ENCODE measurements at places on chromosomes 7 and 10.

- DNase-seq = no peak
Observed at GRCh38 chr10:72328829-72329204, 25.9 kb downstream of the DNAJB12 start.

DNA sequence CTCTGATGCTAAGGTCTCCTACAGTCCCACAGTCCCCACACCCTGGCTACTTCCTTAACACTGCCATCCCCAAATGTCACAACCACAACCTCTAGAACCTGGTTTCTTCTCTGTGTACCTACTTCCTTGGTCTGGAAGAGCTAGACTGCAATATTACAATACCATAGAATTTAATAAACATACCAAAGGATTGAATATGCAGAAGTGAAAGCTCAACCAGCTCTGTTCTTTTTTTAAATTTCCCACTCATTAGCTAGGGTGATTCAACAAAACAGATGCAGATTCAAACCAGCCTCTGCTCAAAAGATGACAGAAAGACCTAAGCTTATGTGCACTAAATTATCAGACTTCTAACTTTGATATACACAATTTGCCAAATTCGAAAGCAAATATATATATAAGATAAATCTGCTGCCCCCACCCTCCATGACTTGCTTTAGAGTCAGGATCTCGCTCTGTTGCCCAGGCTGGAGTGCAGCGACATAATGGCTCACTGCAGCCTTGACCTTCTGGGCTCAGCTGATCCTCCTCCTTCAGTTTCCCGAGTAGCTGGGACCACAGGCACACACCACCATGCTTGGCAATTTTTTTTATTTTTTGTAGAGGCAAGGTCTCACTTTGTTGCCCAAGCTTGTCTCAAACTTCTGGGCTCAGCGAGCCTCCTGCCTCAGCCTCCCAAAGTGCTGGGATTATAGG, 212.6 kb downstream of the CHCHD3 start:
- no peak for DNase-seq

GRCh38 chr10:132397671-132398565, 918 bp downstream of the PWWP2B start:
- peak; percentile 89 for DNase-seq

- DNase-seq = no peak
Observed at GRCh38 chr10:62491597-62491996, 117.4 kb downstream of the ZNF365 start.

- DNase-seq = no peak
Observed at GRCh38 chr7:14115701-14116100, 126.2 kb upstream of the ETV1 start.

GRCh38 chr10:89303161-89303560, 1.3 kb downstream of the IFIT2 start:
- no peak for DNase-seq

DNA sequence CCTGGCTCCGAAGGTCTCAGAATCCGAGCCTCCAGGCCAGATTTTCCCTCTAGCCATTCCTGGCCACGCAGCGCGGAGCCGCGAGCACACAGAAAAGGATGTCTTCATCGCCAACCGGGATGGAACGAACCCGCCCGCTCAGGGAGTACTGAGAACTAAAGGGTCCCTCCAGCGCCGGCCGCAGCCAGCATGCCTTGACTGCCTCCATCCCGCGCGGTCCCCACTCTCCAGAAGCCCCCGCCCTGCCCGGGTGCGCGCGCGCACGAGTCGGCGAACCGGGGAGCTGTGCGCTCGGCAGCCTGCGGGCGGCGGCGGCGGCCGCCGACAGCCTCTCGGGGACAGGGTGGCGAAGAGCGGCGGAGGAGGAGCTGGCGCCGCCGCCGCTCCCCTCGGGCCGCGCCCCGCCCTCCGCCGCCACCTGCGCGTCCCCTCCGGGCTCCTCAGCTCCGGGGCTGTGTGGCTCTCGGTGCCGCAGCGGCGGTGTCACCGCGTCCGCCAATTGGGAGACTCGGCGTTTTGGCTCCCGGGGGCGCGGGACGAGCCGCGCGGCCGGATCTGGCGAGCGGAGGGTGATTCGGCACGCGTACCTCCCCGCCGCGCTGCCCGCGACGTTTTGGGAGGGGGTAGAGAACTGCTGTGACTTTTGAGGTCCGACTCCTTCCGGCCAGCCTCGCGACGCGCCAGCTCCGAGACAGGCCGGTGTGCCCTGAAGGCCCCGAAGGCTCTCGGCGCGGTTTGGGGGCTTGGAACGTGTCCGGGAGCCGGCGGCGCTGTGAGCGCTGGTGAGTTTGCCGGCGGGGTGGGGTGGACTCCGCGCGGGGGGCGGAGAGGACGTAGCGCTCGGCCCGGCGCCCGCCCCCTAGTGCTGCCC, 453 bp upstream of the GALNT17 start:
- peak; percentile 57 for DNase-seq

DNA sequence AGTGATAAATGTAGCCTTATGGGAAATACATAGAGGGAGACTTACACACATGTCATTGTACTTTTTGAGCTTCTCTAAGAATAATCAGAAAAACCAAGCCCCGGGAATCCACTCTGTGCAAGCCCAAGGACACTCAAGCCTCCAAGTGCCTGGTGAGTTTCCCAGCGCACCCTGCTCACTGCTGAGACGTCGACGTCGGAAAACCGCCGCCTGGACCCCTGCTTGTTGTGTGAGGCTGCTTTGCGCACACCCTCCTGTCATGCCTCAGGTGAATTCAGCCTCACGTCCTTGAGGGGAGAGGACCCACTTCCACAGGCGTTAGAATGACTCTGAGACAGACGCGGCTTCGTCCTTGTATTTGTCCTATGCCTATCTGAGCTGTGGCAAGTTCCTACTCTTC, 368.4 kb upstream of the AKR1E2 start:
- no peak for DNase-seq

DNA sequence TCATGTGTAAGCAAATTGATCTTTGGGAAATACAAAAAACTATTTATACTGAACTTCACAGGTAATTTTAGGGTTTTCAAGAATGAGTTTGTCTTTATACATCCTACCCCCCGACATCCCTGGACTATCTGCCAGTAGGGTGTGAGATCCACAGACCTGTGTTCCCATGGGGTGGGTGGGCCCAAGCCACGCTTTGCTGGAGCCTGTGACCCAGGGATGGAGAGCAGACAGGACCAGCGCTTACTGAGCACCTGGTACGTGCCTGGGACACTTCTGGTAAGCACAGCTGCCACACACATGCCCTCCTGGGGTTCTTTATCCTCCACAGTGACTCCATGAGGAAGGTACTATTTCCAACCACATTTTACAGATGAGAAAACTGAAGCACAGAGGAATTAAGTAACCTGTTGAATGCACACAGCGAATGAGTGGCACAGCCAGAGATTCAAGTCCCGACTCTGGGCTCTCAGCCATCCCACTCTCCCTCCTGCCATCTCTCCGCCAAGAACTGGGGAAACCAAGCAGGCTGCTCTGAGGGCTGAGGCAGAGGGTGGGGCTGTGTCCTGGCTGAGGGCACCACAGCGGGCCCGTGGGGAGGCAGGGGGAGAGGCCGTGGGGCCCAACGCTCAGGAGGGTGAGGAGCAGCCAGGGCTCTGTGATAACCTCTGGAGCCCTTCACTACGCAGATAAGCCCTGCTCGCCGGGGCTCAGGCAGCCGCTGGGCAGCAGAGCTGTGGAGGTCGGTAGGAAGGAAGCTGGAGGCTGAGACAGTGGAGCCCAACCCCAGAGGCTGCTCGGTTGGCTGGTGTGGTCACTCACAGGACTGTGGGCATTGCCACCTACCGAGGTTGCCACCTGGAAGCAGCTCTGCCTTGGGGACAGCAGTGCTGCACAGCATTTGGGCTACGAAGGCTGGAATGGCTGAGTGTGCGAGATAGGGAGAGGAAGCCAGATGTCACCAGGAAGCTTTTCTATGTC, 124.2 kb downstream of the ARHGAP22 start:
- no peak for DNase-seq

DNA sequence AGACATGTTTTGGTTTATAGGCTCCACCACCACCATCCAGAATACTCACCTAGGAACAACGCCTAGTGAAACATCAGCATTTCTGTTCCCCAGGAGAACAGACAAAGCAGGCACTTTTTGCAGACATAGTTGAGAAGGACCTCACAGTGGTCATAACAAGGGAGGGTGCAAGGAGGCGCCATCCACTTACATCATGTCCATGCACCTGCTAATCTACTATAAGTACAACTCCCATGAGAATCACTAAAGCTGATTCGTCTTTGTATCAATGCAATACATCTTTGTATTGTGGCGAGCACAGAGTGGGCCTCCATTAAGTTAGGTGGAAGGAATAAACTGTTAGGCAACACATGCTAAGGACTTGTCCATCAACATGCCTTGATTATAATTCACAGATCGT, 207.1 kb downstream of the KCNMA1 start:
- DNase-seq = no peak

Measured in pancreas (tissue), 10 donors.